ENCODE measurements at places on chromosomes 6 and 20.

DNA sequence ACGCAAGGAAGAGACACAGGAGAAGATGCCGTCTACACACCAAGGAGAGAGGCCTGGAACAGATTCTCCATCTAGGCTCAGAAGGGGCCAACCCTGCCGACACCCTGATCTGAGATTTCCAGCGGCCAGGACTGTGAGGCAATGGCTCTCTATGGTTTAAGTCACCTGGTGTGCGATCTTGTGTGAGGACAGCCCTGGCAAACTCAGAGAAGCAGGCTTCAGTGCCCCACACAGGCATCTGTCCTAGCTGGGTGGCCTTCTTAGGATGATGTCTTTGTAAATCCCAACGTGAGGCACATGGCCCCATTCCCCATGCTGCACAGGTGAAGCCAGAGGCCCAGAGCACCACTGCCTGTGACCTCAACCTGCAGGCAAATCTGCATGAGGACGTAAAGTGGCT lies 87.6 kb upstream of the FRMD1 start:
- no peak for DNase-seq

DNA sequence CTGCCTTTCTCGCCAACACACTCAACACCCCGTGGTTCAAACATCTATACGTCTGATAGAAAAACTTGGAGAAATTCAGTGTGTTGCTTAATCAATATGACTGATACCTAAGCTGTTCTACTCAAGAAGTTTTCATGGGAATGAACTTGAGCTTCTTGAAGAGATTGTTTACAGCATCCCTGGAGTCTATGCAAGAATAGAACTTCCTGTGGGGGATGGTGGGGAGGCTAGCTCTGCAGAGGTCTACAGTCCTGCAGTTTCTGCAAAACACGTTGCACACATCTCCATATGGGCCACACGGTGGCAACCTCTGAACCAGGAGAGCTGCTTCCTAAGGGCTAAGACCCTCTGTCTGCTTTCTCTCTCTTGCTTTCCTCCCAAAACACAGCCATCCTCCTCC lies 32.7 kb upstream of the FANCE start:
- no peak for DNase-seq

GRCh38 chr6:87282743-87283142 lies 39.6 kb upstream of the SMIM8 start:
- no peak for DNase-seq

DNA sequence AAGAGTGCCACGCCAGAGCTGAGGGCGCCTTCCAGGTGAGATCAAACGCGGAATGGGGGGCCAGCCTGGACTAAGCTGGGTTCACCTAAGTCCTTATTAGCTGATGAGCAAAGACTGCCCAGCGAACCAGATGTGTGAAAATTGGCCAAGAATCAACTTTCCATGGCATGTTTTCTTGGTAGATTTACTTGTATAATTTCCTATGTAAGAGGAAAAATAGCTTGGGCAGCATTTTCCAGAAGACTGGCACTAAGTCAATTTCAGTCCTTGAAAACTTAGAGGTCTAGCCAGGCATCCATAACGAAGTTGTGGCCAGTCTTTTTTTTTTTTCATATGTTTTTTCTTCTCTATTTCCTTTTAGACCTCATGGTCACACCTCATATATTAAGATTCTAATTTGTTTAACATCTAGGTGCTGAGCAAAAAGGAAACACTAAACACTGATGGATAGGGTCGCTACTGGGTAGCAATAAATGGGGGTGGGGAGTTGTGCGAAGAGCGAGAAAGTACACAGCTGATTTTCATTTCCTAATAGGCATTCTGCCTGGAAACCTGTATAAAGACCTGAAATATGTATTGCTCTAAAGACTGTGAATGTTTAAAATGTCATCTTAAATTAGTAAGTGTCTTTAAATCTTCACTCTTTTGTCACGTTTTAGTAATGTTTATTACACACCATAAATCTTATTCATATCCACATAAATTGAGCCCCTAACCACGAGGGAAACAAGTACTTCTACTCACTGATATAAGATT lies 188.8 kb downstream of the CD83 start:
- DNase-seq = no peak

DNA sequence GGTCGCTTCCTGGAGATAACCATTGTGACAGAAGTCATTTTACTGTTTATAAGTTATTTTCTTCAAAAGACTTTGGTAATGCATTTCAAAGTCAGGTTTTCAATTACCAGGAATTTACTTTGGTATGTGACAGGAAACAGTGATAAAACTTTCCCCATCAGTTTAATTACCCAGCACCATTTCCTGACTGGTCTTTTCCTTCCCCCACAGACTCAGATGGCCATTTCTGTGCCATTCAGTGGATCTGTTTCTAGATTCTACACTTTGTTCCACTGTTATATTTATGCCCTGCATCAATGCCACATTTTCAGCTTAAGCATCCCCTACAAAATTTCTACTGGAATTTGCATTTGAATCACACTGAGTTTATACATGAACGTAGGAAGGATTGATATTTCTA lies 16.3 kb downstream of the RRBP1 start:
- DNase-seq = no peak

GRCh38 chr20:12327205-12327604 lies 409.5 kb downstream of the BTBD3 start:
- DNase-seq = no peak

DNA sequence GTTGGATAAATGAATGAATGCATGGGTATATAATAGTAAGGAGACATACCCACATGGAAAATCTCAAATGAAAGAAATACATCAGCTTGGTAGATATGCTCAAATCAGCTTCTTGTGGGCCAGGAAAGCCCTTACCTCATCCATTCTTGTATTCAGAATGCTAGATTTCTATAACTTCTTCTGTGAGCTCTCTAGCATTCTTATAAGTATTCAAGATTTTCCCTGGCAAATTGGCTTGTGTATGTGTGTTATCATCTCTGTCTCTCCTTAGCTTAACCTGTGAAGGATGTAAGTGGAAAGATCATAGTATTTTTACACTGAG lies 100.8 kb downstream of the OR2B2 start:
- no peak for DNase-seq

DNA sequence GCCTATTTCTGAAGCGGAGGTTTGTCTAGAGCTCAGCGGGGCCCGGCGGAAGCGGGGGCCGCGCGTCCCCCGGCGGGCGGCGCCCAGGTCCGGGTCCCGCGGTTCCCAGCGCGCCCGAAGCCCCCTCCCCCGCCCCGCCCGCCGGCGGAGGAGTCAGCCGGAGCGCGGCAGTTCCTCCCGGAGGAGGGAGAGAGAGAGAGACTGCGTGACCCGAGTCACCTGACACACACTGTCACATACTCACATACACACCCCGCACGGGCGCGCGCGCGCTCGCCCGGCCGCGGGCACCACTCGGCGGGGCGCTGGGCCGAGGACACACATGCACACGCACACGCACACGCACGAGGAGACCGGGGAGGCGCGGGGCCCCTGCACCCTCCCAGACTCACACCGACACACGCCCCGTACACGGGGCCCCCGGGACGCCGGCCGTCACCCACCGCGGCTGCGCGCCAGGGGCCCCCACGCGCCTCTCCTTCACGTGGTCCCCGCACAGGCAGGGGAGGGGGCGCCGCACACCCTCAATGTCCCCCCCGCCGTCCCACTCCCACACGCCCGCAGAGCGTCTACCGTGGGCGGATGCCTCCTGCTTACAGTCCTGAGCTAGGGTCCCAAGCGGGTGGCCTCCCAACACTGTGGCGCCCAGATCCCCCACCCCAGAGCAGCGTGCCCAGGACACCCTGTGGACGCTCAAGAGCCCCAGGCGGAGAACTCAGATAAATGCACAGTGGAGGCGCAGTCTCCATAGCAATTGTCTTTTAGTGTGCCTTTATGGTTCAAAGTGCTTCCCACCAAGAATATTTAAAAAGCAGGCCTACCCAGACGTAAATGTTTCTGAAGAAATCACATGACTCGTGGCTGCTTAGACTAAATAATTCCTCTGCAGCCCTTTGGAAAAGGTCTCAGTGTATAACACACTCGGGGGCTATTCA lies at the start of gene RRAGD:
RRAGD (minus strand) TSS at position 203 of the 935 bp plus-strand sequence. CDS start 280 bp downstream, outside the sequence.
- no peak for DNase-seq

- no peak for DNase-seq
These were observed 707.9 kb upstream of the NRSN1 start for GRCh38 chr6:23418095-23418494.
